ENCODE measurements at places on chromosomes 1 and 21.

GRCh38 chr21:35326677-35327076 lies 277.6 kb upstream of the RUNX1 start:
- DNase-seq, result no peak

- DNase-seq, result no peak
Measured at GRCh38 chr1:182111496-182111895, 50.0 kb upstream of the ZNF648 start.

DNA sequence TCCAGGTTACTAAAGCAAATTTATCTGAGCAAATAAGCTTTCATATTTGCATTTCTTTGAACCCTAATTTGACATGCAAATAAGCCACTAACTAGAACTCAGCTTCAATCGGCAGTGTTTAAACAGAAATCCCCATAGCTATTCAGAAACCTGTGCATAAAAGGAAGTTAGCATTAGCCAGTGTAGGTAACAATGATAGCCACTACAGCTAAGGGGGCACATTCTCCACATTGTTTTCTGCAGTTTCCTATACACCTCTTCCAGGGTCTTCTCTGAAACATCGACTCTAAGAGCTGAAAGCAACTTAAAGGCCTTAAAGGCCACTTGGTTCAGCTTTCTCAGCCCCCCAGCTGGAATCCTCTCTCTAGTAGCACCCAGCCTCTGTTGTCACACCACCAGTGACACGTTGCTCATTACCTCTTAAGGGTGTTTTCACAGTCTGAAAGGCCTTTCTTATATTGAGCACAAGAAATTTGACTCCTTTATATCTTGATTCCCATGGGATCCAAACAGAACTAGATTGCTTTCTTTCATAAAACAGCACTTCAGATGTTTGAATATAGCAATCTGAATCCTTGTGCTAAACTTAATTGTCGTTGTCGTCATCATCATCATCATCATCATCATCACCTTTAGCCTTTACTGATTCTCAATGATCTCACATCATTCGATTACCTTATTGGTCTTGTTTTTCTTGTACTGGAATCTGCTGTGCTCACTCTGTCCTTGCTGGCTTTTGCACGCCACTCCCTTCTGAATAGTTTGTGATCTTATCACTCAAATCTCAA lies 93.9 kb upstream of the DAB1 start:
- no peak for DNase-seq

- DNase-seq, result peak; percentile 50
Measured at GRCh38 chr1:198771563-198772153, 132.8 kb downstream of the PTPRC start.

GRCh38 chr1:5776035-5776550 lies 216.1 kb downstream of the NPHP4 start:
- no peak for DNase-seq

- DNase-seq, result no peak
Measured at GRCh38 chr1:216178281-216178680, 245.0 kb downstream of the USH2A start.

- DNase-seq, result no peak
Measured at GRCh38 chr1:233714631-233715217, 100.8 kb downstream of the KCNK1 start.

DNA sequence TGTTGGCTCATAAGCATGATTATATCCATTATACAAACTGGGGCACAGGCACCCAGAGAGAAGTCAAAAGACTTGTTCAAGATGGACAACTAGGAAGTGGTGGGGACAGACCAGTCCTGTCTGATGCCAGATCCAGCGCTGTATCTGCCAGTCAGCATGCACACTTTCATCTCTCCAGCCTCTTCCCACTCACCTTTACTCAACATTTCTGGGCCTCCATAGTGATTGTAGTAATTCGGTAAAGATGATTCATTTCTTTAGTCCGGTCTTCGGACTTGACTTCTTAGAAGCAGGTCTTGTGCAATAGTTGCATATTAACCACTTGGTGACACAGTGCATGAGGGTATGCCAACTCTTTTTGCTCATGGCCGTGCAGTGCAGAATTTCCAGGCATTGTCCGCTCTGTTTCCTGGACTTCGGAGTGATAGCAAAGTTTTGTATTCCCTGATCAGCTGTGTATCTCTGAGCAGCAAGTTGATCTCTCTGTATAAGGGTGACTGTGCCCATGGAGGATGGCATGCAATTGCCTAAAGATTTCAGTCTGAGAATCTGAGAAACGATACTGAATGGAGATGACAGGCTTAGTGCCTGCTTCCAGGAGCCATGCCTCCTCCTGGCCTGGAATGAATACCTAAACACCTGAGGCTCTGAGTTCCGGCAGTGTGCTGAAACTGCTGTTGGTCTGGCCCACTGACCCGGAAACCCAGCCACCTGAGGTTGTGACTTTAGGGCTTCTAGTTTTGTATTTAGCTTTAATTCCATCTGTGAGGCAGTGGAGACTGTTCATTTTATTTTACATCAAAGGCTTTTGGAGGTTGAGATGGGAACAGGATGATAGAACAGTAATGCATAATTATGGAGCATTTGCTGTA lies 39.0 kb downstream of the GALNT2 start:
- no peak for DNase-seq

GRCh38 chr1:32925403-32926162 lies 24.4 kb upstream of the TMEM54 start:
- no peak for DNase-seq

GRCh38 chr1:209409780-209410179 lies 173.7 kb upstream of the CAMK1G start:
- no peak for DNase-seq

DNA sequence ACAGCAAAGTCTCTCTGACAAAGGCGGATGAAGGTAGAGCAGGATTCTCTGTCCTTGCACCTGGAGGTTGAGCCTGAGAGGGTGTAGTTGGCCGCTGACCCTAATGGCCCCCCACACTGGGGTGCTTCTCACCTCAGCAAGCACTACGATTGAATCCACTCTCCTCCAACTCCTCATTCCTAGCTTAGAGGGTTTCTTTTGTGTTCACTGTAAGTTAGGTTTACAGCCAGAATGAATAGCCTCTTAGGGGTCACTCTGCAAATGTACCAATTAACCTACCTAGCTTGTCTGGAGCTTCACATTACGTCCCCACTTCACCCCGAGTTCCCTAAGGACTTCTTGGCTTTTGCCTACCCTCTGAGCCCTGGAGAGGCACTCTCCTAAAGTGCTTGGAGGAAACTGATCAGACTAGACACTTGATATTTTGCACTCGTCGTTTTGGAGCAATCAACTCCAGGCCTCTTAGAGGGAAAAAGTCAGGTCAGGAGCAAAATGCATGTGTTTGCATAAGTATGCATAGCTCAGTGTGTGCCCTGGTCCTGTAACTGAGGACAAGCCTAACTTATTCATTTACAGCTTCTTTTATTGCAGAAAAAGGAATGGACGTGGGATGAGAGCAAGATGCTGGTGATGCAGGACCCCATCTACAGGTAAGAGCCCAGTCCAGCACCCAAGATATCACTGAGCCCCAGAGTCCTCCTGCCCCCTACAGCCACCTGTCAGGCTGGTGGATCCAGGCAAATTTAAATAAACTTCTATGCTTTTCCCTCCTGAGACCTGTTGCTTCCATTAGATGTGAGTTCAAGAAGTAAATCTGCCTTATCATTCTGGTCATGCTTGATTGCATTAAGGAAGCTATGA lies 76.4 kb downstream of the SPATA46 start:
- no peak for DNase-seq

DNA sequence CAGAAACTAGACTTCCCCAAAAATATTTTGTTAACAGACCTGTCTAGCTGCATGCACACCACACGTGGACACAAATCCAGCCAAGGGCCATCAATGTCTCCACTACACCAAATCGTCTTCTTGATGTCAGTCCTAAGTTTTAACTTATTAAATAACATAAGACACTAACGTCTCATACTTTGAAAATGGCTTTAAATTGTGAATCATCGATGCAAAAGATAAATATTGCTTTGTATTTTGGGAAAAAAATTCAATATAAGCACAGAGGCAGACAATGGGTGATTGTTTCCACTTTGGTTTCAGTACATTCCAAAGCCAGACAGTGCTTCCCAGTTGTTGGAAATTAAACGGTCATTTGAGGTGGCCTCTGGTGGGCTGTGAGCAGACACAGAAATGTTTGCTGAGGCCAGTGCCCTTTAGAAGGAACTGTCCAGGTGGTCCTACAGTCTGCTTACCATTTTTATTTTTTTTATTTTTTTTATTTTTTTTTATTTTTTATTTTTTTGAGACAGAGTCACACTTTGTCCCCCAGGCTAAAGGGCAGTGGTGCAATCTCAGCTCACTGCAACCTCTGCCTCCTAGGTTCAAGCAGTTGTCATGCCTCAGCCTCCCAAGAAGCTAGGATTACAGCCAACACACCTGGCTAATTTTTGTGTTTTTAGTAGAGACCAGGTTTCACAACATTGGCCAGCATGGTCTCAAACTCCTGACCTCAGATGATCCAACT lies 1.8 kb upstream of the KIAA2013 start:
- no peak for DNase-seq

GRCh38 chr1:23555270-23555985 lies 3.9 kb downstream of the ID3 start:
- DNase-seq, result peak; percentile 55

DNA sequence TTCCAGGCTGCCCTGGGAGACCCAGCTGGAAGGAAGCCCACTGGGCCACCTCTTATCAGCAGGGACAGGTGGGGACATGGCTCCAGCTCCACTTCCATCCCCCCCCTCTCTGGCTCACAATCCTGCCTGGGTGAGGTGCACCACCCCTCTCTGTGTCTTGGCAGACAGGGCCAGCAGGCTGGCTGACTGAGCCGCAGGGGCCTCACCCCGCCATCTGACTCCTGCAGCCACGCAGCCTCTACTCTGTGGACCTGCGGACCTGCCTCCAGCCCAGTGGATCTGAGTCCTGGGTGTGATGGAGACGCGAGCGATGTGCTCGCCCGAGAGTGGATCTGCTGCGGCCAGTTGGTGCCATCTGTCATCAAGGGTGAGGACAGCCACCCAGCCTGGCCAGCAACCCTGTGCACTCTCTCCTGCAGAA lies 30.1 kb downstream of the RCC2 start:
- no peak for DNase-seq

- no peak for DNase-seq
Measured at GRCh38 chr1:30029677-30030076, 693.7 kb downstream of the MATN1 start.

GRCh38 chr1:39788426-39788757 lies 273 bp downstream of the BMP8B start:
- no peak for DNase-seq

DNA sequence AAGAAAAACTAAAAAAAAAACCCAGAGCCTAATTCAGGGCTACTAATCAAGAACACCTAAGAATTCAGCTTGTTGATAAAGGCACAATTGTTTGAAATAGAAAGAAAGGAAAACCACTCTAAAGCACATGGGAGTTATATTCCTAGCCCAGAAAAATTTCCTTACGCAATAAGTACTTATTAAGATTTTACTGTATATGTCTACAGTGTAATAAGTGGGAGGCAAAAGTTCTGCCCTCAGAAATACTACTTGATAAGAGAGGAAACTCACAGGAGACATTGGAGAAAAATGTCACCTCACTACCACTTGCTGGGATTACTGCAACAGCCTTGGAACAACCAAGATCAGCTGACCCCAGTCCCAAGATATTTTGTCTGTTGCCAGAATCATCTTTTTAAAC lies 66.1 kb downstream of the IARS2 start:
- DNase-seq, result no peak

DNA sequence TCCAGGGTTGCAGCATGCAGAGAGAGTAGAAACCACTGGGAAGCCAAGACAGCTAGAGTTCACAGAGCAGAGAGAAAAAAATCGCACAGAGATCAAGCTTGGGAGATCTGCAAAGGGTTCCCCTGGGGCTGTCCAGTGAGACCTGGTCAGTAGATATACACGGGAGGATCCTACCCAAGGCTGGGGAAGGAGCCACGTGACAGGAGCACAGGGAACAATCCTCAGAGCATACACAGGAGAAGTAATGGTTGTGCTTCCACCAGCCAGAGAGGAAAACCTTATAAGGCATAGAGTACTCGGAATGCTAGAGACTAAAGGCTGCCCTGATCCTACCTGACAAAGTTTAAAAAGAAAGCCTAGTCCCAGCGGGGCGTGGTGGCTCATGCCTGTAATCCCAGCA lies 53.9 kb downstream of the GABPA start:
- DNase-seq, result no peak

GRCh38 chr1:150627826-150628410 lies 1.5 kb downstream of the ENSA start:
- no peak for DNase-seq

DNA sequence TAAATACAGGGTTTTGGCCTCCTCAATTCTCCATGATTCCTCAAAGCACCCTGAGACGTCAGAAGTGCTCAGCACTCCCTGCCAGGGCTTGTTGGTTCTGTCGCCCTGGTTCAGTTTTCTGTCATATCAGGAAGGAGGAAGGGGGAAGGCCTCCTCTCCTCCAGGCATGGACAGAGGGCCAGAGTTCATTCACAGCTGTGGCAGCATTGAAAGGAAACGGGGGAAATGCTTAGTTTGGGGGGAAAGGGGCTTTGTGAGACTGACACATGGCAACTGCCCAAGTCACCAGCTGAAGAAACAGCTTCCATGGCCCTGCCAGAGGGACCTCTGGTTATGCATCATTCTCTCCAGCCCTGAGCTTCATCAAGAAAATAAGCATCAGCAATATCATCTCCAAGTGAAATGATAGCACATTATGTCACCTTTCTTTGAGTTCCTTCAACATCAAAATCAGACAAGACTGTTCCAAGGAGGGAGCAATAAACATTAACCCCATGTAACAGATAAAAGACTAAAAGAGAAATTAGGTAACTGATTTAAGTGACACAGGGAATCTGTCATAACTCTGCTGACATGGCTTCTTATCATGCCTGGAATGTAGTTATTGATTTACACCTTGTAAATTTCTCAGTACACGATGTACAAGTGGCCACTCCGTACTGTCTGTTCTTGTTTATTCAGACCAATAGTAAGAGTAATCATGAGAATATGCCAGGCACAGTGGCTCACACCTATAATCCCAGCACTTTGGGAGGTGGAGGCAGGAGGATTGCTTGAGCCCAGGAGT lies 103.2 kb upstream of the SLC25A33 start:
- DNase-seq, result no peak

- no peak for DNase-seq
Measured at GRCh38 chr1:43651188-43651587, 1.2 kb downstream of the KDM4A start.

DNA sequence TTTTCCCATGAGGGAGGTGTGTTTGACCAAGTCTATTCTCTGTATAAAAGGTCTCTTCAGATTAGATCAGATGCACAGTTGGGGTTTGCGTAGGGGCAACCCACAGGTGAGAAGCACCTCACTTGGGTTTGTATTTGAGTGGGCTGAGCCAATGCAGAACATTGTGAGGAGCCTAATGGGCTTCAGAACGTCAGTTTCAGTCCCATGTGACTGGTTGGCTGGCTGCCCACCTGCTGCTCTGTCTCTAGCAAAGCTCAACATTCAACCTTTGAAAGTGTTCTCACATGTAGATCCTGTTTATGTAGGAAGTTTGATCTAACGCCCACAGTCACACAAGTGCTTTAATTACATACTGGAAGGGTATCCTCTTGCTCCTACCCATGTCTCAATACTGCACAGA lies 105.5 kb downstream of the FASLG start:
- DNase-seq, result no peak

DNA sequence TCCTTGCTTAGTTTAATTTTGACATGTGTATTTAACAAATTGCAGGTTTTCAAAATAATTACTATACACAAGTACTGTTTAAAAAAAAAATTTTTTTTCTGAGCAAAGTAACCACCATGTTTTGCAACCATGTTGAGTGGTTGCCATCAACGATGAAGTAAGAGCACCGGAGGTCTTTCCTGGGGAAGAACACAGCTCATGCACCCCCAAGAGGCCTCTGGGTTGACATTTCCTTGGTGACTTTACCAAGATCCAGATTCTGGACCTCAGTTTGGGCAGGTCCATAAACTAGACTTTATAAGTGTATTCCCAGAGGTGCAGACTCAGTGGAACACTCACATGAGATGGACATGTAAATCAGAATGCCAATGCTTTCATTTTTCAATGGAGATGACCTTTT lies 36.8 kb upstream of the RALGPS2 start:
- DNase-seq, result no peak

Data from HAP-1 (cell line).